Brain (organoid and tissue), 16 donors: ENCODE measurements at places on chromosomes 13 and 19.
A peak's percentile ranks its signal among the peaks of the same experiment; 100 is the strongest.

DNA sequence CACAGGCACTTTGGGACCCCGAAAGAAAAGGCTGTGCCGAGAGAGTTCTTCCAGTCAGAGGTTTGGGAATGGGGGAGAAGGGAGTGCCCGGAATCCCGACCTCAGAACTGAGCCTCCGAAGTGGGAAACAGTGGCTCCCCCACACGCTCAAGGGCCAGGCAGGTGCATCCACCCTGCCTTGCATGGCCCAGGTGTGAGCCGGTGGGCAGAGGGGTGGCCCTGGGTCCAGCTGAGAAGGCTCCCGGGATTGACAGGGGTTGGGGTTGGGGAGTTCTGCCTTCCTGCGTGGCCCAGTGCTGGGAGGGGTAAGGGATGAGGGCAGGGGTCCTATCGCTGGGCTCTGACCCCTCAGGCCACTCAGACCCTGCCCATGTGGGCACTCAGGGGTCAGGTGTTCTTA, 163.5 kb upstream of the TUBA3C start:
- DNase-seq, result no peak

GRCh38 chr13:22214184-22214583, 543.3 kb downstream of the FGF9 start:
- DNase-seq, result no peak

DNA sequence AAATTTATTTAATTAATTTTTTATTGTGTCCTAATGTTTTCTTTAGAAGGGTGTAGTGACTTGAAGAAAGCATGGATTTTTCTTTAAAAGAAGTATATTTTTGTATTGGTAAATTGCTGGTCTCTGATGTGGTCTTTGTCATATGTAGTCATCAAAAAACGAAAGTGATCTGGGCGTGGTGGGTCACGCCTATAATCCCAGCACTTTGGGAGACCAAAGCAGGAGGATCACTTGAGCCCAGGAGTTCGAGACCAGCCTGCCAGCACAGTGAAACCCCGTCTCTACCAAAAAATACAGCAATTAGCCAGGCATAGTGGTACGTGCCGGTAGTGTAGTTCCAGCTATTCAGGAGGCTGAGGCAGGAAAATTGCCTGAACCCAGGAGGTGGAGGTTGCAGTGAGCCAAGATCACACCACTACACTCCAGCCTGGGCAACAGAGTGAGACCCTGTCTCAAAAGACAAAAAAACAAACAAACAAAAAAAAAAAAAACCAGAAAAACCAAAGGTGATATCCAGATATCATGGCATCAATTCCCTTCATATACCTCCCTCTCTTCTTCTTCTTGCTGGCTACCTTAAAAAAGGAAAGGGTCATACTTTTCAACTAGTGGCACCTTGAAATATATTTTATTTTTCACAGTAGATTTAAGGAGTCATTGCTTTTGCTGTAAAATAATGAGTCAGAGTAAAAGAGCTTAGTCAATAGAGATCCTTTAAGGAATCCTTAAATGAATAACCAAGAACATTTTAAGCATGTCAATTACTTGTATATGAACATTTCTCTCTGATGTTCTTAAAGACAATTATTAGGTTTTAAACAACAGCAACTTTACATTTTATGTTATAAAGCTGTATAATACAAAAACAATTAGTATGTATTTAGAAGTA, 19.9 kb downstream of the KCTD4 start:
- no peak for DNase-seq

DNA sequence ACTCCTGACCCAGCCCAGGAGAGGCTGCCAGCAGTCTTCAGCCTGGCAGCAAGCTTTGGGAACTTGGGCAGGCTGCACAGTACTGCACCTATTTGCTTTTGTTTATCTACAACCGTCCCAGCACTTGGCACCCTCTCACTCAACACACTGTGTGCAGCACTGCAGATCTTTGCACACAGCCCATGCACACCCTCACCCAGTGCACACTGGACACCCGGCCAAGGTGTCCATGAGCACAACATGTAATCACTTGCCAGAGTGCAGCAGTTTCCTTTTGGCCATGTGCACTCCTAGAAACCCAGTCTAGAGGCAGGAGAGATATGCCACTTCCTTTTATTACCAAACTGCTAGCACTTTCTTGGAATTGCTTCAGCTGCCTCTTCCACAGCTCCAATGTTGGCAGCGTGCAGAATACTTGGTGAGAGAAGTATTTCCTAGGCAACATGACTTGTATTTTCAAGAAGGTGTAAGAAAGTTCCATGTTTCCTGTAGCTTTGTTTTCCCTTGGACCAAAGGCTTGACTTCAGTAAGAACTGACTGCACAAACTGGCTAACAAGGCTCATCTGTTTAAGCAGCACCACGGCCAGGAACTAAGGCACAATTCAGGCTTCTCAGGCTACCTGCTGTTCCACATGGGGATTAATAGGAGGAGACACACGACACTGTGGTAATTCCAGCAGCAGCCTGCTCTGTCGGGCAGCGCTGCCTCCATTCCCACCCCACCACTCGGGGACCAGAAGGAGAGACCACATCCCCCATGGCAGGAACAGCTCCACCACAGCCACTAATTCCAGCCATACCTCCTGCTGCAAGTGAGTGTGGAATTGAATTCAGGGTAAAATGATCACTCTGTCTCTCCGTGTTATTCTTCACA, 15.3 kb downstream of the ATP7B start:
- DNase-seq, result no peak

DNA sequence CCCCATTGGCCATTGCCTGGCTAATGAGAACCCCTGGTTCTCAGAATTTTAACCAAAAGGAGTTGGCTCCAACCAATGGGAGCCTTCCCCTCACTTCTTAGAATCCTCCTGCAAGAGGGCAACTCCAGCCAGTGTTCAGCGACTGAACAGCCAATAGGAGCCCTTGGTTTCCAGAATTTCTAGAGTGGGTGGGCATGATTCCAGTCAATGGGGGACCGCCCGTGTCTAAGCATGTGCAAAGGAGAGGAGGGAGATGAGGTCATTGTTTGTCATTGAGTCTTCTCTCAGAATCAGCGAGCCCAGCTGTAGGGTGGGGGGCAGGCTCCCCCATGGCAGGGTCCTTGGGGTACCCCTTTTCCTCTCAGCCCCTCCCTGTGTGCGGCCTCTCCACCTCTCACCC, 9.5 kb upstream of the SWSAP1 start:
- DNase-seq, result no peak

DNA sequence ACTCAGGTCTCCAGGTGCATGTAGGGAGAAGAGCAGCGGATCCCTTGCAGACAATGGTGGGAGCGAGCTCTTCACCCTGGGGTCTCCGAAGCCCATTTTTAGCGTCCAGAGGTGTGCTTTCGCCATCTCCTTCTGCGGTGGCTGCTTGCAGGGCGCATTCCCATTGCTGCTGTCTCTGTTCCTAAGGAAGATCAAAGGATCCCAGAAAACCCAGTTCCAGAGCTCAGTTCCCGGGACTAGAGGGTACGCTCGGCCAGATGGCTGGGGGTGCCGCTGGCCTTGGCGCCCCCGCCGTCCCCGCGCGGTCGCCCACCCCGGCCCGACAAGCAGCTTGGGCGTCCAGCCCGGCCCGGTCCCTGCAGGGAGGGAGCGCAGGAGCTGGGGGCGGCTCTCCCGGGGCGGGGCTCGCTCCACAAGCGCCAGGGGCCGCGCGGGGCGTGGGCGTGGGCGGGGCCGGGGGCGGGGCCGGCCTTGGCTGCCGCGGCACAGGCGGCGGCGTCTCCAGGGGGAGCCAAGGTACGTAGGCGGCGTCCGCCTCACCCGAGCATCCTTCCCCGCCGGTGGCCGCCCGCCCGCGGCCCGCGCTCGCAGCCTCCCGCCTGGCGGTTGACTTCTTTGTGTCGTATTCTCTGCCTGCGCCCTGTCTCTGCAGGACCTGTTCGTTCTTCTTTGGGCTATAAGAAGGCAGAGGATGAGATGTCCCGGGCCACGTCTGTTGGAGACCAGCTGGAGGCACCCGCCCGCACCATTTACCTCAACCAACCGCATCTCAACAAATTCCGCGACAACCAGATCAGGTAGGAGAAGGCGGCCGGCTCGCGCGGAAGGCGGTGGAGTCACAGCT, 96.8 kb downstream of the ATP8A2 start:
- DNase-seq, result peak; percentile 80
